ENCODE measurements at places on chromosomes 1 and 21.

DNA sequence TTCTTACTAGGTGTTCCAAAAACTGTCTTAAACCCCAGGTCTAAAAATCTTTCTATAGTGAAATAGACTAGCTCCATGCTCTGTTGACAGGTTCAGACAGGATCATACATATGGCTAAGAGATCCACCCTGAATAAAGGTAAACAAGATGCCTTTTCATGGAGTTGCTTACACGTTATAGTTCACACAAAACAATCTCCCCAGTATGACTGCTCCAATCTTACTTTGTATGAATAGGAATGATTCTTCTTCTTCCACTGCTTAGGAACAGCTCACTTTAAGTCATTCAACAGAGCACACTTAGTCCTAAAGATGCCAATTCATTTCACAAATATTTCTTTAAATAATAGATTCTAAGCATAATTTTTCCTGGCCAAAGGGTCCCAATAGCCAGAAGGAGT, 16.0 kb downstream of the ELK4 start:
- no peak for DNase-seq

- DNase-seq = peak; percentile 90
These were observed 3.6 kb upstream of the SETDB1 start for GRCh38 chr1:150922519-150922975.

DNA sequence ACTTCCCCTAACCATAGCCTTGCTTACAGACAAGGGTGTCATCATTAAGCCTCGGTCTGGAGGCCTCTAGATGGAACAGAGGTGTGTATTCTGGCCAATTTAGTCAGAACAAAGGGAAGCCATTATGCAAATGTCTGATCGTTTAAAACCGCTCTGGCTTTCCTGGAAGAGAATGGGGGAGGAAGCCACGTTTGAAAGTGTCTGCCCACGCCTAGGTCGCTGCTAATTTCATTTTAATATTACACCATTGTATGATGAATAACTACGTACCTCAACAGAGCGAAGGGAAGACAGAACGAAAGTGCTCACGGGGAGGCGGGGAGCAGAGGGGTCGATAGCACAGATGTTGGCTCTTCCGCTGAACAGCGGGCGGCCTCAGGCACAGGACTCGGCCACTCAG, 41.1 kb upstream of the CSF3R start:
- DNase-seq = no peak

GRCh38 chr1:179550746-179551682, 24.7 kb downstream of the NPHS2 start:
- peak; percentile 66 for DNase-seq

DNA sequence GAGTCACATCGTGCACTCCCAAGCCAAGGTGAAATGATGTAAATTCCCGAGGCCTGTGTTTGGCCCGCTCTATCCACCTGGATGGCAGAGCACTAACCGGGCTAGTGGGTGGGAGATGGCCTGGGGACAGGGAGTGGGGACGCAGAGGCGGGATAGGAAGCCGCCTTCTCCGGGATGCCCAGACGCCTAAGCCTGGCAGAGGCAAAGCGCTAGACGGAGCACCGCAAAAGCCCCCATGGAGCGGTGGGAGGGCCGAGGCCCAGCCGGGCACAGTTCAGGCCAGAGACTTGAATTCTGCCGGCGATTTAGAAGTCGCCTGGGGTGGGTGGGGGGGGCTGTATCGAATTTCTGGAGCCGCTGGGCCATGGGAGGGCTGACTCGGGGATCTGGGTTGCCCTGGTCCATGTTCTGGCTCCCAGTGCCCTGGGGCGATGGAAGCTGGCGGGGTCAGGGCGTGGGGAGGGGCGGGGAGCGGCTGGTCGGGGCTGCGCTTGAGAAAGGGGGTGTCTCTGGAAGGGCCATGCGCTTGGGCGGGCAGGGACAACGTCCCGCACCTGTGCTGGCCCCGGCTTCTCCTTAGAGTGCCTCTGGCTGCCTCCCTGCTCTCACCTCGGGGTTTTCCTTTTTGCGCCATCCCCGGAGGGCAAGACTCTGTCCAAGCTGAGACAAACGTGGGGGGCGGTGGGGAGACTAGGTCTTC, 28.0 kb downstream of the KIAA2013 start:
- no peak for DNase-seq

Measured in M059J (cell line).